ENCODE measurements at places on chromosomes 16 and 17. TPM values are rescaled to one million over a fixed set of nuclear protein-coding genes. Genes with fewer than 3 reads are reported as not detected.

Gene LRRC37A
- total RNA-seq, result 1.7 TPM

DNA sequence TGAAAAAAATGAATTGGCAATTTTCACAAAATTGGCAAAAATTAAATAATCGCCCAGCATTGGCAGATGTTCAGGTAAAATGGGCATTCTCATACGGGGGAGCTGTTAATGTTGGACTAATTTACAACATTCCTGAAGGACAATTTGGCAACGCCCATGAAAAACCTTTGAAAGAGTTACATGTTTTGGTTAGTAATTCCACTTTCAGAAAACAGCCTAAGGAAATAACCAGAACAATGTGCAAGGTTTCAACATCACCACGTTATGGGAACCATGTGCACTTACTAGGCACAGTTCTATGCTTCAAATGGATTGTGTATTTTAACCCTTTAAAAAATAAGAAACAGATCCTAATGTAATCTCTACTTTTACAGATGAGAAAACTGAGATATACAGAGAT, 62.7 kb downstream of the CDYL2 start:
- H3K27ac ChIP-seq, result no peak overlapping the region
- H3K36me3 ChIP-seq, result peaks cover 13% of the 10 kb centered on the region
- H3K27me3 ChIP-seq, result no peaks in the 10 kb centered on the region
- no peak overlapping the region for H3K4me3 ChIP-seq

DNA sequence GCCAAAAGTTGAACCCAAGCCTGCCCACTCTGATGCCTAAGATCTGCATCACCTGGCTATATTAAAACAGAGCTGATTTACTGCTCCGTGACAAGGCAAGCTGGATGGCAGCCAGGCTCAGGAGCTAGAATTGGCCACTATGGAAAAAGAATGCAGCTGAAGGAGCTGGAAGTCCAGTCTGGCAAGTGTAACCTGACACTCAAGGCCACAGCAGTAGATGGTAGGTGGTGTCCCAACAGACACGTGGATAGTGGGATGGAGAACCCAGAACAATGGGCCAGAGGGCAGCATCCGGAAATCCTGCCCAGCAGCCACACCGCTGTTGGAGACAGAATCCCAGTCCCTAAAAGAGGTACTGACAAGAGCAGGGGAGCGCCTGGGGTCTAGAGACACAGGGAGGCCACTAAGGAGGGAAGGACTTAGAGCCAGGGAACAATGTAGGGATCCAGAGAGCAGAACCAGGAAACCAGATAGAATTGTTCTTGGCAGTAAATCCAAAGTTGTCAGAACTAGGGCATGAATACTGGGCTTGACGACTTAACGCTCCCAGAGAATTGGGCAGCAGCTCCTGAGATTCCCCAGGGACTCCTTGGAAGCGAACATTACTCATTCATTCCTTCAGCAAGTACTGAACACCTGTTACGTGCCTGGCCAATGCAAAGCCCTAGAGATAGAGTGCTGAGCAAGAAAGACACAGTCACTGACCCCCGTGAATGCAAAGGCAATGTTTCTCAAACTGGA, 85.7 kb downstream of the CDYL2 start:
- no peaks in the 10 kb centered on the region for H3K27me3 ChIP-seq
- H3K27ac ChIP-seq, result no peak overlapping the region
- no peak for DNase-seq
- H3K4me3 ChIP-seq, result no peak overlapping the region
- H3K36me3 ChIP-seq, result no peaks in the 10 kb centered on the region
- H3K4me1 ChIP-seq, result peaks cover 12% of the 10 kb centered on the region

Gene C17orf100
- 1.6 TPM for total RNA-seq

- peaks cover 3% of the 10 kb centered on the region for H3K27me3 ChIP-seq
- no peaks in the 10 kb centered on the region for H3K4me1 ChIP-seq
- no peak for DNase-seq
- no peak overlapping the region for H3K4me3 ChIP-seq
- no peak overlapping the region for H3K27ac ChIP-seq
Measured at GRCh38 chr17:31696184-31696602, 162.9 kb downstream of the COPRS start.

Gene KRT23
- total RNA-seq, result not detected

Gene CNTNAP4
- total RNA-seq, result not detected

DNA sequence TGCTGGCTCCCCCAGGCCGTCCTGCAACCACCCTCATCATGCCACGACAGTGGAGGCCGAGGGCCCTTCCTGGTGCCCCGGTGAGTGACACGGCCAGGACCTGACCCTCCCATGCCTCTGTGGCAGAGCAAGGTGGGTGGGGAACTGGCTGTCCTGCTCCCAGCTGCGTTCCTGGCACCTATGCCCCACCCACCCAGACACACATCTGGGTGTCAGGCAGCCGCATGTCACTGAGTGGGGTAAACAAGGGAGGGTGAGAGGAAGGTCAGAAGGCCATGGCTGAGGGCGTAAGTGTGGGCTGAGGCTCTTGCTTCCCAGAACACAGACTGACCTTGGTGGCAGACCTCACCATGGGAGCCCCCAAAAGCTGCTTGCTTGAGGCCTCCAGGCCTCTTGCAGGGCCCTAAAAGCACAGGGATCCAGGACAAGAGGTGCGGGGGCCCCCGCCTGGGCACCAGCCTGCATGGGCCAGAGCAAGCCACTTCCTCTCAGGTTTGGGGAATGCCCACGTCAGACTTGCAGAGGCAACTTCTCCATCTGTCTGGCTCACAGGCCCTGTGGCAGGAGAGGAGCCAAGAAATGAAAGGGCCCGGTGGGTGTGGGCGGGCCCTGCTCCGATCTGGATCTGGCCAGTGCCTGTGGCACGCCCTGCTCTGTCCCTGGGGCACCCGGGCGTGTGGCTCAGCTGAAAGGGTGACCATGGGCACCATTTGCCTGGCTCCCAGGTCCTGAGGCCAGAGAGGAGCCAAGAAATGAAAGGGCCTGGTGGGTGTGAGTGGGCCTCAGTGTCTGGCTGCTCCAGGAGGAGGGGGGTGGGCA, 3.9 kb upstream of the CCDC57 start:
- peak; percentile 75 for DNase-seq
- H3K4me1 ChIP-seq, result peaks cover 30% of the 10 kb centered on the region
- H3K27me3 ChIP-seq, result no peaks in the 10 kb centered on the region
- H3K27ac ChIP-seq, result peak overlapping the region; percentile 61
- H3K36me3 ChIP-seq, result no peaks in the 10 kb centered on the region

GRCh38 chr17:42023524-42024349, 3.8 kb downstream of the NKIRAS2 start:
- H3K27ac ChIP-seq, result peak overlapping the region; percentile 81
- H3K36me3 ChIP-seq, result peaks cover 13% of the 10 kb centered on the region
- H3K27me3 ChIP-seq, result peaks cover 3% of the 10 kb centered on the region
- DNase-seq, result no peak
- H3K4me1 ChIP-seq, result peaks cover 30% of the 10 kb centered on the region

- H3K4me1 ChIP-seq, result no peaks in the 10 kb centered on the region
- H3K27ac ChIP-seq, result no peak overlapping the region
- no peak for DNase-seq
- peaks cover 7% of the 10 kb centered on the region for H3K27me3 ChIP-seq
Measured at GRCh38 chr16:71376465-71377157, 18.1 kb downstream of the CALB2 start.

Gene PRSS22
- total RNA-seq, result not detected

- H3K36me3 ChIP-seq, result no peaks in the 10 kb centered on the region
- no peak overlapping the region for H3K27ac ChIP-seq
- H3K27me3 ChIP-seq, result no peaks in the 10 kb centered on the region
- DNase-seq, result no peak
- peaks cover 9% of the 10 kb centered on the region for H3K4me1 ChIP-seq
- H3K4me3 ChIP-seq, result no peak overlapping the region
Measured at GRCh38 chr17:77003699-77004098, 135.5 kb downstream of the MGAT5B start.

- H3K36me3 ChIP-seq, result no peaks in the 10 kb centered on the region
- H3K27me3 ChIP-seq, result no peaks in the 10 kb centered on the region
- no peak overlapping the region for H3K4me3 ChIP-seq
- no peaks in the 10 kb centered on the region for H3K4me1 ChIP-seq
Measured at GRCh38 chr16:64580558-64580957, 541.3 kb downstream of the CDH11 start.

Gene FZD2
- 0.16 TPM for total RNA-seq

DNA sequence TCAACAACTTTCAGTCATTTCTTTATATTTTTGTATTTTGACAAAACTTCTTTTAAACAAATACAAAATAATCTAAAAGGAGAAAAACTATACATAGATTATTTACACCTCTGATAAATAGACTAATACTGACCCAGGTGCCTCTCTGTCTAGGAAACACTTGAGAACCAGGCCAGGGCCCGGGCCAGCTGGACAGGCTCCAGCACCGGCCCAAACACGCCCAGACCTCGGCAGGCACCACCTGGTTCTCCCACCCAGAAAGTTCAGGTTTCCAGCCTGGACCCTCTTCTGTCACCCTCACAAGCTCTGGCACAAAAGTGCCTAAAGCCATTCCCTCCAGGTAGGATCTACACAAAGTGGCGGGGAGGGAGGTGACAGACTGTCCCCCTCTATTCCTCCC, 97.0 kb upstream of the DNAH17 start:
- DNase-seq, result no peak
- no peak overlapping the region for H3K4me3 ChIP-seq
- H3K27ac ChIP-seq, result no peak overlapping the region
- H3K4me1 ChIP-seq, result peaks cover 3% of the 10 kb centered on the region
- no peaks in the 10 kb centered on the region for H3K27me3 ChIP-seq

Gene NOD2
- 1.1 TPM for total RNA-seq

DNA sequence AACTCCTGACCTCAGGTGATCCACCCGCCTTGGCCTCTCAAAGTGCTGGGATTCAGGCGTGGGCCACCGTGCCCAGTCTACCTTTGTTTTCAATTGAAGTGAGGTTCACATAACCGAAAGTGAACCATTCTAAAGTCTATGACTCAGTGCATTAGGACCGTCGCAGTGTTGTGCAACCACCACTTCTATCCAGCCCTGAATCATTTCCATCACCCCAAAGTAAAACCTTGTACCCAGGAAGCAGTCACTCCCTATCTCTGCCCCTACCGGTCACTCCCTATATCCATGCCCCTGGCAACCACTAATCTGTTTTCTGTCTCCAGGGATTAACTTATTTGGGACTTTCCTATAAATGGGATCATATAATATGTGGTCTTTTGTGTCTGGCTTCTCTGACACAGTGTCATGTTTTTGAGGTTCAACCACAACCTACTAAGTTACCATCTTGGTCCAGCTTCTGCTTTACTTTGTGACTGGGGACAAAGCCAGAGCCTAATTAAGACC, 28.3 kb upstream of the CDC42EP4 start:
- no peaks in the 10 kb centered on the region for H3K4me1 ChIP-seq
- peak; percentile 10 for DNase-seq
- H3K27me3 ChIP-seq, result no peaks in the 10 kb centered on the region
- H3K36me3 ChIP-seq, result no peaks in the 10 kb centered on the region
- H3K27ac ChIP-seq, result no peak overlapping the region

DNA sequence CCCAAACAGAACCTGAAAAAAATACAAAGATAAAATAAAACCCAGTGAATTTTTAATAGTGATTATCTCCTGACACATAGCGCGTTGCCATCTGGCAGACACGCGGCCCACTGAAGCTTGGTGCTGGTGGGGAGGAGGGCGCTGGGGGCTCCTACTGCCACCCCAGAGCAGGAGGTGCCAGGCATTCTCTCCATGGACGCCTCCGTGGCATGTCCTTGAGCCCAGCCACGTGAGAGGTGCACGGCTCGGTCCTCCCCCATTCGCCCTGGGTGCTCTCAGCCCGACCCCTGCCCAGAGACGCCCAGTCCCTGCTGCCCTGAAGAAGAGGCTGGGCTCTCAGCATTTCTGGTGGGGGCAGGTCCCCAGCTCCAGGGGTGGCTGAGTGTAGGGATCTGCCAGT, 142.2 kb upstream of the GSE1 start:
- no peaks in the 10 kb centered on the region for H3K36me3 ChIP-seq
- H3K4me1 ChIP-seq, result no peaks in the 10 kb centered on the region
- no peaks in the 10 kb centered on the region for H3K27me3 ChIP-seq
- H3K4me3 ChIP-seq, result no peak overlapping the region
- DNase-seq, result no peak

Data from activated CD8-positive, alpha-beta T cell treated with anti-CD3 and anti-CD28 coated beads for 36 hours (primary cell).